ENCODE measurements at places on chromosomes 1 and 21. TPM values are rescaled to one million over a fixed set of nuclear protein-coding genes. Genes with fewer than 3 reads are reported as not detected.

The CD34 gene
- 6.6 TPM for total RNA-seq

The S100A2 gene
- not detected for total RNA-seq

The CXADR gene
- total RNA-seq, result 0.60 TPM

The OR2L5 gene
- not detected for total RNA-seq

The AMY1C gene
- total RNA-seq, result not detected

The RGL1 gene
- 20.8 TPM for total RNA-seq

The RIPK4 gene
- under 0.01 TPM for total RNA-seq

The MYOG gene
- total RNA-seq, result 8.9 TPM

The SLC26A9 gene
- total RNA-seq, result not detected

The TXNDC12 gene
- 40.4 TPM for total RNA-seq

All from pericardium fibroblast (primary cell).